CD4-positive, alpha-beta T cell treated with Interleukin-21 for 1 hour (primary cell): ENCODE measurements at places on chromosomes 4 and X.

- no peak for DNase-seq
These were observed 191.0 kb downstream of the PRDM5 start for GRCh38 chr4:120731561-120731960.

GRCh38 chr4:125021189-125021588 lies 293.6 kb upstream of the FAT4 start:
- no peak for DNase-seq

GRCh38 chrX:9730752-9731151 lies 34.9 kb downstream of the GPR143 start:
- no peak for DNase-seq

GRCh38 chrX:10167573-10167972 lies 10.8 kb downstream of the CLCN4 start:
- DNase-seq = no peak

DNA sequence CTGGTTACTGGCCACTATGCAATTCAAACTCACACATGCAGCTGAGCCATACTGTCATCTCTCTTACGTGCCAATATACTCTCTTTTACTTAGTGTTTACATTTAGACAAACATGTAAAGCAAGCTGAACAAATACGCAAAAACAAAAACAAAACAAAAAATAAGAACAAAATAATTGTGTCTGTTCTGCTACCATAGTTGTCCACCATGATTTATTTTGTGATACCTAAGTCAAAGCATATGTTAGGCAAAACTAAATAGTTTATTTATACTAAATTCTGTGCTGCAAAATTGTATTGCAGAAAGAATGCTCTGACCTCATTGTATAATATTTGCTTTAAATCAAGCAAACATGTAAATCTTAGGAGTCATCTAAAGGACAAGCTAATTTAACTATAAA lies 943.2 kb upstream of the AGA start:
- no peak for DNase-seq

GRCh38 chr4:144350706-144351105 lies 210.2 kb upstream of the GYPA start:
- DNase-seq = no peak

DNA sequence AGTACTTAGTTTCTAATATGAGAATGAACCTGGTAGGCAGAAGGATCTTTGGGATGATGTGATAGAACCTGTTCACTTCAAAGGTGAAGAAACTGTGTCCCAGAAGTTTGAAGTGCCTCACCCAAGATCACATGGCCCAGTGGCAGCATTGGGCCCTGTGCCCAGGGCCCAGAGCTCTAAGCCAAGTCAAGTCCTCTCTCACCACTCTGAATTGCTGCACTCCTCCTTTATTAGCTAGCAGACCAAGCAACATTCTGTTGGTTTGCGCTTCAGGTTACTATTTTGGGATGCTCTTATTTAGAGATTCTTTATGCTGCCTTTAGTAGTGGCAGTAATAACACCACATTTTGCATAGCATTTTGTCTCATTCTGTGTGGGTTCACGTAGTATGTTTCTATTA lies 82.7 kb downstream of the PARM1 start:
- DNase-seq = no peak

DNA sequence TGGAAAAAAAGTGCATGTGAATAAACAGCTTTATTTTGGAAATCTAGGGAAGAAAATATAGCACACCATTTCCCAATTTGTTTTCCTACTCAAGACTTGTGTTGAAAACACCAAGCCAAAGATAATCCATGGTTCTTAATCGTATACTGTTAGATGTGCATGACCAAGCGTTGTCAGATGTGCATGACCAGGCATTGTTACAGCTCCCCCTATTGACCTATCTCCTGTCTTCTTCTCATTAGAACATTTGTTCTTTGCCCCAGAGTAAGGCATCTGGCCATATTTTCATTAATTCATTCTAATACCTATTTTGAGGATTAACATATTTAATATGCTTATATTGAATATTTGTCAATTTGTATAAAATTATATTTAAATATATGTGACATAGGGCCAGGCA lies 14.4 kb upstream of the VCX start:
- DNase-seq = no peak

- peak; percentile 22 for DNase-seq
These were observed 47.7 kb downstream of the SPRY1 start for GRCh38 chr4:123444290-123444731.

DNA sequence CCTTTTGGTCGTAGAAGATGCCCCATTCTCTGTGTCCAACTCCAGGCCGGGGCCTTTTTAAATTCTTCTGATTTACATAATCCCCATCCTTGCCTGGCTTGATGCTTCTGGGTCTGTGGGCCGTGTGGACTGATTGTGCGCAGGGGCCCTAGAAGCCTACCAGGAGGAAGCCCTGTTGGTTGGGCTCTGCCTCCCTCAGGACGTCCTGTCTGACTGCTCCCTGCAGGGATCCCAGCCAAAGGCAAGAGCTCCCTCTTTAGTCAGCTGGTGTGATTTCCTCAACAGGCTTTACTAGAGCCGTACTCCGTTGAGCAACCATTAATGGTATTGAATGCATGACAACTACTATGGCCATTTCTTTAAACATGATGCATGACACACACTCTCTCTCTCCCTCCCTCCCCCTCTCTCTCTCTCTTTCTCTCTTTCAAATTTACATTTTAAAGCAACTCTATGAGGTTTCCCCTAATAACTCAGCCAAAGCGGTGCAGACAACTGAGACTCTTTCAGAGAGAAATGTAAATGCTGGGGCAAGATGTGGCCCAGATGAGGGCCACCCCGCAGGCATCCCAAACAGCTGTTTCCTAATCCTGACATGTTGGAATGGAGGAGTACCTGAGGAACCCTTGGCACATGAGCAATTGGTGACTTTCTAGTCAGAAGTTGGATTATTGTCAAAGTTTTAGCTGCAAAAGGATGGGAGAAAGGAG lies 117.3 kb downstream of the DRD5 start:
- no peak for DNase-seq

DNA sequence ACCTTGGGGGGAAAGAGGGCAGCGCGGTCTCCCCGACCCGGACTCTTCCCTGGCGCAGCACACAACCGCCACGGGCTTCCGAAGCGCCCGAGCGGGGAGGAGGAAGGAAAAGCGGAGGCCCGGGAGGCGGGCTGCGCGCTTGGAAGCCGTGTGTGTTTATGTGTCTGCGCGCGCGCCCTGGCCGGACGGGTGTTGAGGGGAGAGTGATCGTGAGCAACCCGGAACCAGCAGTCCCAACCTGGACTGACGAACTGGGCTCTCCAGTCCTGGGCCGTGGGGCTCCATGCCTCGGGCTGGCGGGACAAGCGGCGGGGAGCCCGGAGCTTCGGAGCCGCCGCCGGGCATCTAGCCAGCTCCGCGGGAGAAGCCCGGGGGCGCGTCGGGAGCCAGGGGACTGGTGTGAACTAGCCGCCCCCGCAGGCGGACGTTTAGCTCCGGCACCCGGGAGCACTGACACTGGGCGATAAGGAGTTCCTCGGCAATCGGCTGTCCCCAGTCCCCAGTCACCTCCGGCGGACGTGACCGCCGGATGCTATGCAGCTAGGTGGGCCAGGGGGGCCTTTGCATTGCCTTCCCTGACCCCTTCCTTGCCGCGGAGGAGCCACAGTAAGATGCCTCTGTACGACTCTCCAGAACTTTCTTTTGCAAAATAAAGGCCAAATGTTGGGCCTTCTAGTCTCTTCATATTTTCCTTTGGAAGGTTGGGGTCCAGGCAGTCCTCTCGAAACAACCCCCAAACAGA lies 74.8 kb upstream of the BCOR start:
- no peak for DNase-seq

DNA sequence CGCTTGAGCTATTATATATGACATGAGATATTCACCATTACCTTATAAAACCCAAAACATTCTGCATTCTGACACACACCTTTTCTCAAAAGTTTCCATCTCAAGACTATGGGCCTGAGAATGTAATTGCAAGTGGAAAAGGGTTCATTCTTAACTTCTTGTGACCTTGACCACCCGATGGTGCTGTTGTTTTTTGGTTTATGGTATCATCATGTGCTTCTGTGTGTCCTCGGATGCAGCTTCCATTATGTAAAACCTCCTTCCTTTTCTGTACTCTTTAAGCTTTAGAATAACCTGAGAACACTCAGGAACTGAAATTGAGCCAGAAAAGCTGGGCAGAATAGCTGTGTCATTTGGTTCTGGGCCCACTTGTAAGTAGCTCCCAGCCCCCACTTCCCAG lies 16.2 kb upstream of the PUDP start:
- no peak for DNase-seq

- DNase-seq = peak; percentile 52
These were observed at the start of gene STAP1 for GRCh38 chr4:67558493-67558892. STAP1 (plus strand) TSS chr4:67558727; CDS start chr4:67558810, 83 bp downstream.

DNA sequence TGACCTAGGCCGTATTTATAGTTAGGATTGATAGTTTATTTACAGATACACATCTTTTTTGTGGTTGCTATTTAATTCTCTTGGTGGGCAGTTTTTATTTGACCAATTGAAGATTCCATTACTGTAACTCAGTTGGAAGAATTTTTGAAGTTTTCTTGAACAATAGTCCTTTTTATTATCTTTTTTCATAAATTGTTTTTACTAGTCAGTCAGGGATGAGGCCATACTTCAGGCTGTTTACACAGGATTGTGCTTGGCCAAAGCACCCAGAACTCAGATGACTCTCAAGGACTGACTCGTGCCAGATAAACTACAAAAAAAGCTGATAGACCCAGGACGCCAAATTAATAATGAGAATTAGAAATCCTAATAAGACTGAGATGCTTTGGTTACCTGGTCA lies 7.0 kb downstream of the HERC3 start:
- DNase-seq = no peak

DNA sequence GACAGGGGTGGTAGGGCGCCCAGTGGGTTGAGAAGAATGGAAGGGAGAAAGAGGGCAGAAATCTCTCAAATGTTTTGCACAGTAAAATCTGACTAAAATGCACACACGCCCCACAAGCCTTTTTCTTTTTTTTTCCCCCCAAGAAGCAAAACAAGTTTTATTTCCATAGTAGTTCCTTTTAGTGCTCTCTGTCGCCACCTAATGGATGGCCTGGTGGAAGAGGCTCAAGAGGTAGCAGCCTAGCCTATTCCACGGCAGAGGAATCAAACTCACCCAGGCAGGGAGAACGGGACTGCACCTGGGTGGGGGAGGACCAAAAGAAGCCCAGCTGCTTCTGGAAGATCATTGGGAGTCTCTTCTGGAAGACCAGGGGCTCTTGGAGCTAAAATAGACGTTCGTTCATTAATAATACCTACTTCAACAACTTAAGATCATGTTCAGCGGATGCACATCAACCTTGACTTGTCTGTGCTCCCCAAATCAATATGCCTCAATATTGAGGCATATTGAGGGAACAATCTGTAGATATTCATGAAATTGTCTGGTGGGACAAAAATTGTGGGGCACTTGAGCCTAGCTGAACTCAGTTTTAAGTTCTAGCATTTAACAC lies 31.6 kb upstream of the IRAK1 start:
- DNase-seq = peak; percentile 70

GRCh38 chr4:32226204-32226603 lies 1506.0 kb downstream of the PCDH7 start:
- DNase-seq = no peak

DNA sequence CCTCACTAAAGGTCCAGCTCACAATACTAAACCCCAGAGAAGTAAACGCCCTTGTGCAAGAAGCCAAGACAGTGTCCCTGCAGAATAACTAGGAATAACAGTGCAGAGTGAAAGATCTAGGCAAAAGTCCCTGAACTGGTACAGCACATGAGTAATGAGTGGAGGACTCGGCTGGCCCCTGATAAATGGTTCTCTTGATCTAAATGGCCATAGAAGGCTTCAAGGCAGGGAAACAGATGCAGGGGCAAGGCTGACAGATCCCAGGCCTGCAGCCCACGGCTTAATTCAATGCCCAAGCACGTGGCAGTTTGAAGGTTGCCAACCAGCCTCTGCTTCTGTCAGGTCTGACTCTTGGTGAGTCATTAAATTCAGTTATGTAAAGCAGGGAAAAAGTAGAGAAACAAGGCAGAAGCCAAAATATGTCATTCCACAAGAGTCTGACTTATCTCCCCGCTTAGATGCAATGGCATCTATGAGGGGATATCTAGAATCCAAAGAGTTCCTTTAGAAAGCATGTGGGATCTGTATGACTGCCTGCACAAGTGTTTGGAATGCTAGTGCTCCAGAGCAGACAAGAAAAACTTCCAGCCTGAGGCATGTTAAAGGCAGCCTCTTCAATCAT lies 121.3 kb downstream of the PRDM5 start:
- no peak for DNase-seq

DNA sequence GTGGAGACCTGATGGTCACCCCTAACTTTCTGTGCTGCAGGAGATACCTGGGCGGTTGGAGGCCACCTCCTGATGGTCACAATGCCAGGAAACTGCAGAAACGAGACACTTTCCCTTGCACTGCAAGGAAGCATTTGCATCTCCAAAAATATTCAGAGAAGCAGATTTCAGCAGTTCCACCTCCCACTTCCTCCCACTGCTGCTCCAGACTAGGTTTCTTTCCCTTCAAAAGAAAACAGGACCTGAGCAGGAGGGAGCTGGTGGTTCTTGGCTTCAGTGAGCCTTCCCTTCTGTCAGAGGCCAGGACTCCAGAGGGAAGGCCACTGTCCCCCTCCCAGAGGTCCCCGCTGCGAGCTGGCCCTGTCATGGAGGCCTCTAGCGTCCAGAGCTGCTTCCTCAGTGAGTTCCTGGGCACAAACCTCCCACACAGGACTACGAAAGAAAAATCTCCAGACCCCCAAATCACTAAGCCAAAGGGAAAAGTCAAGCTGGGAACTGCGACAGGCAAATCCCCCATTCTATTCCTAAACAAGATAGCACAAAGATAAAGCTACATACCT lies 35.9 kb downstream of the GPM6B start:
- DNase-seq = no peak

DNA sequence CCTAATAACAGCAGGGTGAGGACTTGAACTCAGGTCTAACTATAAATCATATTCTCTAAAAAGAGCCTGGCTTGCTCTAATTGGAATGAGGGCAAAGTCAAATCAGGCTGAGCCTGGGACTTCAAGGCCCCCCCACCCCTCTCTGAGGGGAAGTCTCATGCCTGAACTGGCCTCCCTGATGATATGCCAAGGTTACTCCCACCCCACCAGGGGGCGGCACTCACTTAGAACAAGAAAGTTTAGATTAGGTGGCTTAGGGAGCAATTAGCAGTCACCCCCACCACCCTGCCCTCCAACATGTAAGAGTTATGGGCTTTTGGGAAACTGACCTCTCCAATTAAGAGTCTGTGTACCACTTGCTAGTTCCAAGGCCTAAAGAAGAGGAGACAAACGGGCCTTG lies 2.7 kb downstream of the FOXO4 start:
- peak; percentile 83 for DNase-seq

- no peak for DNase-seq
These were observed 72.1 kb downstream of the LRP2BP start for GRCh38 chr4:185323606-185324005.

- DNase-seq = no peak
These were observed 223.1 kb downstream of the FMR1NB start for GRCh38 chrX:148204195-148204594.
